Hematopoietic multipotent progenitor cell treated with erythropoietin and hydrocortisone succinate and interleukin-3 and kit ligand, for 4 days (in vitro differentiated cells): ENCODE measurements at places on chromosomes 2 and 18.

DNA sequence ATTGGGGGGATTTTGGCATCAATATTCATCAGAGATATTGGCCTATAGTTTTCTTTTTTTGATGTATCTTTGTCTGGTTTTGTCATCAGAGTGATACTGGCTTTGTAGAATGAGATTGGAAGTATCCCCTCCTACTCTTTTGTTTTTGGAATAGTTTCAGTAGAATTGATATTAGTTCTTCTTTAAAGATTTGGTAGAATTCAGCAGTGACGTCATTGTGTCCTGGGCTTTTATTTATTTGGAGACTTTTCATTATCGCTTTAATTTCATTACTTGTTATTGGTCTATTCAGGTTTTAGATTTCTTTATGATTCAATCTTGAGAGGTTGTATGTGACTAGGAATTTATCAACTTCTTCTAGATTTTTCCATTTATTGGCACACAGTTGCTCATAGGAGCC lies 825.5 kb upstream of the NXPH2 start:
- no peak for DNase-seq

DNA sequence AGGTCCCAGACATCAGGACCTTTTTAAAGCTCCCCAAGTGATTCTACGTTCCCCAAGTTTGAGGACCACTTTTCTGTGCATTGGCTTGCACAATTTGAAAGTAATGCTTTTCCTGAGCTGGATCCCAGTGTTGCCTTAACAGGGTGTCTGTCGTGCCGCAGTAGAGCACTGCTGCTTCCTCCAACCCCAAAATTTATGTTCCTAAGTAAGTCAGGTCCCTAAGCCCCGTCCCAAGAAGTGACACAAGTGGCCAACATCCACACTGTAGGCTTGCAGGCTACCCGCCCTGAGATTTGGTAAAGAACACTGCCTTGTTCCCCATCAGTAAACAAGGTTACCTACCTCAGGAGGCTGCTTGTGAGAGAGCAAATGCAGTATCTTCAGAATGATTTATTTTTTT lies 2.0 kb downstream of the SFT2D3 start:
- no peak for DNase-seq

GRCh38 chr2:11796190-11797171 lies 50.0 kb downstream of the LPIN1 start:
- no peak for DNase-seq

- DNase-seq: no peak
These were observed 19.3 kb downstream of the SPEG start for GRCh38 chr2:219453671-219454590.

GRCh38 chr2:1156531-1156930 lies 205.9 kb downstream of the SNTG2 start:
- DNase-seq: no peak

- DNase-seq: no peak
These were observed 49.1 kb downstream of the SNORC start for GRCh38 chr2:232919141-232919540.

GRCh38 chr2:61970807-61971556 lies 65.5 kb downstream of the COMMD1 start:
- no peak for DNase-seq

DNA sequence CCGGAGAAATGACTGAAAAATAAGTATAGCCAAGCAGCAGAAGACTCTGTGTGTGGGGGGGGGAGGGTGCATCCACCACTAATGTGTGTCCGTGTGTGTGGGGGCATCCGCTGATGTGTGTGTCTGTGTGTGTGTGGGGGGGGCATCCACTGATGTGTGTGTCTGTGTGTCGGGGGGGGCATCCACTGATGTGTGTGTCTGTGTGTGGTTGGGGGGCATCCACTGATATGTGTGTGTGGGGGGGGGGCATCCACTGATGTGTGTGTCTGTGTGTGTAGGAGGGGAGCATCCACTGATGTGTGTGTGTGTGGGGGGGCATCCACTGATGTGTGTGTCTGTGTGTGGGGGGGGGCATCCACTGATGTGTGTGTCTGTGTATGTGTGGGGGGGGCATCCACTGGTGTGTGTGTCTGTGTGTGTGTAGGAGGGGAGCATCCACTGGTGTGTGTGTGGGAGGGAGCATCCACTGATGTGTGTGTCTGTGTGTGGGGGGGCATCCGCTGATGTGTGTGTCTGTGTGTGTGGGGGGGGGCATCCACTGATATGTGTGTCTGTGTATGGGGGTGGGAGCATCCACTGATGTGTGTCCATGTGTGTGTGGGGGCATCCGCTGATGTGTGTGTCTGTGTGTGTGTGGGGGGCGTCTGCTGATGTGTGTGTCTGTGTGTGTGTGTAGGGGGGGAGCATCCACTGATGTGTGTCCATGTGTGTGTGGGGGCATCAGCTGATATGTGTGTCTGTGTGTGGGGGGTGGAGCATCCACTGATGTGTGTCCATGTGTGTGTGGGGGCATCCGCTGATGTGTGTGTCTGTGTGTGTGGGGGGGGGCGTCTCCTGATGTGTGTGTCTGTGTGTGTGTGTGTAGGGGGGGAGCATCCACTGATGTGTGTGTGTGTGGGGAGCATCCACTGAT lies 125.0 kb downstream of the NFATC1 start:
- no peak for DNase-seq
